ENCODE measurements at places on chromosomes 3 and 15.

- no peak for DNase-seq
Measured at GRCh38 chr3:42589382-42590109, 1.1 kb upstream of the SS18L2 start.

GRCh38 chr15:48928877-48929538 is 34.7 kb downstream of the SHC4 start:
- DNase-seq: no peak

- DNase-seq: no peak
Measured at GRCh38 chr3:178960181-178960580, 111.4 kb downstream of the ZMAT3 start.

- DNase-seq: no peak
Measured at GRCh38 chr15:100229181-100230163, 112.3 kb downstream of the ADAMTS17 start.

- no peak for DNase-seq
Measured at GRCh38 chr3:140276703-140277102, 341.7 kb downstream of the CLSTN2 start.

- DNase-seq: no peak
Measured at GRCh38 chr3:10019326-10019725, 6.9 kb upstream of the FANCD2 start.

- DNase-seq: no peak
Measured at GRCh38 chr3:122324871-122325323, at the start of gene CSTA. CSTA (plus strand) TSS chr3:122325248; CDS start chr3:122325293, 45 bp downstream.

DNA sequence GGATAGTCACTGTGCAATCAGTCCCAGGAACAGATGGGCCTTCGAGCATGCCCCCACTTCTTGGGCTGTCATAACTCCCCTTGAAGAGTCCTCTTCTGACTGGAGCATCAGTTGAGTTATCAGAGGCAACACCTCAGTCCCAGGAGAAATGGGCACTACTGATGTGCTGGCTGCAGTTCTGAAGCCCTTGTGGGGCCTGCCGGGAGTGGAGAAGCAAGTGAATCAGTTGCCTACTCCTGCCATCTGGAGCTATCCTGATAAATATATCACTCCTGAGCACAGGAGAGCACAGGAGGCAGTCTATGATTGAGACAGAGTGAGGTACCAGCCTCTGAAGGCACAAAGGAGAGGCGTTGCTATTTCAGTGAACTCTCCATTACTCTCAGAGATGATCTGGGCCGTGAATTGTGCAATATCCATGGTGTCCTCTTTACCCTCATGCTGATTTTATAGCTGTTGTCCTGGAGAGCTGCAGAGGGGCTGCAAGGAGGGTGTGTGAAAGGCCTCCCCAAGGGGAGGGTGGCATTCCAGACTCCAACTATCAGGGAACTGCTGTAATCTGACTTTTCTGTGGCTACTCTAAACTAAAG is 344.2 kb upstream of the ROPN1 start:
- no peak for DNase-seq

- DNase-seq: no peak
Measured at GRCh38 chr15:25743548-25744275, 119.4 kb downstream of the ATP10A start.

GRCh38 chr3:69240651-69241568 is 118.5 kb upstream of the LMOD3 start:
- no peak for DNase-seq

DNA sequence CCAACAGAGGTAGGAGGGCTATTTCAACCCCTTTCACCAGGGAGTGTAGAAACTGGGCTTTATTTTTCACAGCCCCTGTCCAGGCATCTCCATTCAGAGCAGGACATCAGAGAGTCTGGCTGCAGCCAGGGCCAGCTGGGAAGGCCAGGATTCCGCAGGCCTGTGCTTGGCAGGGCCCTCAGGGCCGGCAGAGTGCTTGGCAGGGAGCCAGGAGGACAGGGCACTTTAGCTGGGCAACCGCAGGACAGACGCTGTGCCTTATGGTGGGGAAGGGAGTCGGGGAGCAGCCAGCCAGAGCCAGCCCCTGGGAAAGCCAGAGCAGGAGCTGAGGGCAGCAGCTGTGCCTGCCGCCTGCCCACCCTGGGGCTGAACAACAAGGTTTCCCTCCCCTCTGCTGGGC is 34.5 kb upstream of the IQCF6 start:
- DNase-seq: no peak

- no peak for DNase-seq
Measured at GRCh38 chr3:81799403-81799802, 38.0 kb upstream of the GBE1 start.

GRCh38 chr3:75329476-75330097 is 334.5 kb upstream of the FRG2C start:
- DNase-seq: no peak

DNA sequence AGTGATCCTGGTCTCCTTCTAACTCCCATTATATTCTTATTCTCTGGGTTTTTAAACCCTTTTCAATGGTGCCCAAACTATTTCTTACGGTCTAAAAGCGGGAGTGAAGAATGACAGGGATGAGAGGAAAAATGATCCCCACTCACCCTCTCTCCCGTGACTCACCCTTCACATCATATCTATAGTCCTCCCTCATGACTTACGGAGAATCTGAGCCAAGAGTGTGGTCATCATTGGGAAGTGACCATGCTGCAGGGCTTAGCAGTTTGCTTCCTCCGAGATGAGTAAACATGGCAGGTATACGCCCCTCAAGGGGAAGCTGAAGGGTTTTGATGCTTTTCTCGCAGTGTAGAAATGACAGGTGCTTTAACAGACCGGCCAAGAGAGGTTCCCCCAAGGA is 274.0 kb downstream of the RYR3 start:
- no peak for DNase-seq

GRCh38 chr3:177679568-177680471 is 482.5 kb upstream of the TBL1XR1 start:
- DNase-seq: no peak

DNA sequence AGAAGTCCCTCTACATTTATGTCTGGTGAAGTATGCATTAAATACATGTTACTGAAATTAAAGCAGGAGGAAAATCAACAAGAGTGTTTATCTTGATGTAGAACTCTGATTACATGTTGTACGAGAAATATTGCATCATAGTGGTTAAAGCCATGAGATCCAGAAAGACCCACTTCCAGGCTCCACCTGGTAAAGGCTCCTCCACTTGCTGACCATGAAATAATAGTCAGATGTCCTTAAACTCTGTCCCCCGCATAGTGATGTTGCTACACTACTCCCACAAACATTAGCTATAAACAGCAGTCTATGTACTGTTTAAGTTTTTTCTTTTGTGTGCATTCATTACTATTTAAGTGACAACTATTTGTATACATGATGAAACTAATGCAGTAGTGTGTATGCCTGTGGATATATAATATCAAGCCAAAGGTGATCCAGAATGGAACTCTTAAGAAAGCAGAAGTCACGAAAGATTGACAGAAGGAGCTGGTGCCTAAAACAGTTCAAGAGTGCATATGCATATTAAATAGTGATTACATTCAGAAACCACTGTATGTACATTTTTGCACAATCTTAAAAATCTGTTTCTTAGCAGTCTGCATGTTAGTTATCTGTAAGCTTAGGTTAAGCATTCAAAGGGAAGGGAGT is 264.4 kb upstream of the KCNMB2 start:
- DNase-seq: no peak

DNA sequence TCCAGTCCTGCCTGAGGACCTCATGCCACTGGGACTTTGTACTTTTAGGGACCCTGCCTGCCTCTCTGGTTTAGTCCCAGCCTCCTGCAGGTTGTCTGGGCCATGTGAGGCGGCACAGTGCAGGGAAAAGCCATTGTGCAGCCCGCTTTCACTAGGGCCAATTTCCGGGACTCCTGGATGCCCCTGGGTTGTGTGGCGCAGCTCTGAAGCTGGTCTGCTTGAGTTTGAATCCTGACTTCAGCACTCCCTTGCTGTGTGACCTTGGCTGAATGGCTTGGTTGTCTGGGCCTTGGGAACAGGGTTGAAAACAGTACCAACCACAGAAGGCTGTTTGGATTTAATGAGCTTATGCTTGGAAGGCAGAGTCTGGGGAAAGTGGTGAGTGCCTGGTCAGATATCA is 8.3 kb downstream of the TEX264 start:
- no peak for DNase-seq

- DNase-seq: no peak
Measured at GRCh38 chr15:40128766-40129660, 20.3 kb upstream of the BMF start.

- DNase-seq: no peak
Measured at GRCh38 chr3:78204977-78205376, 1165.1 kb downstream of the ROBO2 start.

GRCh38 chr3:171503817-171504216 is 43.6 kb upstream of the TNIK start:
- no peak for DNase-seq

GRCh38 chr3:17901893-17902292 is 159.5 kb upstream of the TBC1D5 start:
- no peak for DNase-seq

DNA sequence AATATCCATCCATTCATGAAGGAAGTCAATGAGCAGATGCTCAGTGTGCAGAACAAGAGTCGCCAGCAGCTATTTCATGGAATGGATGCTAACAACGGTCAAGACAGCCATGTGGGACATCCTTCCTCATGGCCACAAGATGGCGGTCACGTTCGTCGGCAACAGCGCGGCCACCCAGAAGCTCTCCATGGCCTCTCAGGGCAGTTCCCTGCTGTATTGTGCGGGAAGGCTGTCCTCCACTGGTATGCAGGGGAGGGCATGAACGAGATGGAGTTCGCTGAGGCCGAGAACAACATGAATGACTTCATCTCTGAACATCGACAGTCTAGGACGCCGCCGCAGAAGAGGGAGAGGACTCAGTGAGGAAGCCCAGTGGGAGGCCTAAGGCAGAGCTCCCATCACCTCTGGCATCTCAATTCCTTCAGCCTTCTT is 208.3 kb downstream of the TJP1 start:
- no peak for DNase-seq

- DNase-seq: no peak
Measured at GRCh38 chr3:150603980-150604319, 829 bp downstream of the SELENOT start.

- no peak for DNase-seq
Measured at GRCh38 chr3:23203708-23204330, 692 bp downstream of the UBE2E2 start.

GRCh38 chr3:13263770-13264467 is 156.2 kb downstream of the NUP210 start:
- DNase-seq: no peak

DNA sequence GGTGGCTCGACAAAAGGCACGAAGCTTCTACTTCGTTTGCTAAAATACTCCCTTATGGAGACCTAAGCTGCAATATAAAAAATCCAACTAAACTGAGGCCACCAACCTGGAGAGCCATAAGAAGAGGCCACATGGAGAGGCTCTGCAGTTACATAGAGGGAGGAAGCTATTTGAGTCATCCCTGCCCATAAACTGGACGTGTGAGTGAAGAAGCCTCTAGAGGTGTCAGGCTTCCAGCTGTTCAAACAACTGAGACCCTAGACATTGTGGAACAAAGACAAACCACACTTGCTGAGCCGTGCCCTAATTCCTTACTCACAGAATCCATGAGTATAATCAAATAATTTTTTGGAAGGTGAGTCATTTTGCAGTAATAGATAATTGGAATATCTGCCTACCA is 50.2 kb upstream of the GMNC start:
- no peak for DNase-seq

DNA sequence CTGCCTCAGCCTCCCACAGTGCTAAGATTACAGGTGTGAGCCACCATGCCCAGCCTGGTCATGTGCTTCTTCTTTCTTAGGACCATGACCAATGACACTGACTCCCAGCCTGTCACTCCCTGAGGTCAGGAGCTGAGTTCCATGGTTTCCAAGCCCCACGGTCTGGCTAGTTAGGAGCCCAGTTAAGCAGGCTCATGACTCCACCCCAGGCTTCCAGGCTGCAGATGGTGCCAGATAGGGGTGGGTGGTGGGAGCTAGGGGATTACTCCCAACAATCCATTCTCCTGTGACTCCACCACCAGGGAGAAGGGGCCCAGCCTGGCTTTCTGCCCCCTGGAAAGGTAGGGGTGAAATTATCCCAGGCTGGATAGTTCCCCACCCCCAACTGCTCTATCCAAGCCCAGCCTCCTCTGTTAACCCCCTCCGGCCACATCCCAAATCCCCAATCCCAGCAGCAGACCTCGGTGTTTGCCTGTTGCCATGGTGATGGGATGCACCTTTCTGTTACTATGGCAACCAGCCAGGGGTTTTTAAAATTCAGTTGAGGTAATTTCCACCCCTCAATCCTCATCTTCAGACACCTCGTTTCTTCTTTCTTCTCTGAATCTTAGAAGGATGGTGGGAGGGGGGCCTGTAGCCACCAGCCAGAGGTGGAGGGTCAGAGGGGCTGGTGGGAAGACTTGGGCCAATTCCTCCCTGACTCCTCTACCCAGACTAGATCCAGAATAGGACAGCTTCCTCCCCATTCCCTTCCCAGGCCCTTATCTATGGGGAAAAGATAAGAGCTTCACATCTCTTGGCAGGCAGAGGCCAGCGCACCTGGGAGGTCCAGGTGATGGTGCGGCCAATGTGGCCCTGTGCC is 22.5 kb upstream of the SEMA3F start:
- DNase-seq: no peak

DNA sequence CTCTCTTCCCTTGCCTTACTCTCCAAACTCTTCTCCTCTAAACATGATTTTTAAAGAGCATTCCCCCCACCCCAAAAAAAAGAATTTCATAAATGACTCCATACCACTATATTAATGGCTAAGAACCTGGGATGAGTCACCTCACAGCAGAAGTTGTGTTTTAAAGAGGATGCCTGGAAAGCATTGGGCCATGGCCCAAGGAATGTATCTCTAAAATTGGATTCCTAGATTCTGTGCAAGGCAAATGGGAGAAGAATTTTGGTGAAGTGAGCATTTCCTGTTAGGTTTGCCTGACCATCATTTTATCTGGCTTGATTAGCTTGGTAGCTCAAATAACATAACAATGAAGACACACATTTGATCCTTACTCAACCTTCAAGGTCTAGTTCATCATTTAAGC is 251.4 kb downstream of the NR1D2 start:
- no peak for DNase-seq

GRCh38 chr3:136292500-136292899 is 42.4 kb downstream of the PCCB start:
- DNase-seq: no peak

DNA sequence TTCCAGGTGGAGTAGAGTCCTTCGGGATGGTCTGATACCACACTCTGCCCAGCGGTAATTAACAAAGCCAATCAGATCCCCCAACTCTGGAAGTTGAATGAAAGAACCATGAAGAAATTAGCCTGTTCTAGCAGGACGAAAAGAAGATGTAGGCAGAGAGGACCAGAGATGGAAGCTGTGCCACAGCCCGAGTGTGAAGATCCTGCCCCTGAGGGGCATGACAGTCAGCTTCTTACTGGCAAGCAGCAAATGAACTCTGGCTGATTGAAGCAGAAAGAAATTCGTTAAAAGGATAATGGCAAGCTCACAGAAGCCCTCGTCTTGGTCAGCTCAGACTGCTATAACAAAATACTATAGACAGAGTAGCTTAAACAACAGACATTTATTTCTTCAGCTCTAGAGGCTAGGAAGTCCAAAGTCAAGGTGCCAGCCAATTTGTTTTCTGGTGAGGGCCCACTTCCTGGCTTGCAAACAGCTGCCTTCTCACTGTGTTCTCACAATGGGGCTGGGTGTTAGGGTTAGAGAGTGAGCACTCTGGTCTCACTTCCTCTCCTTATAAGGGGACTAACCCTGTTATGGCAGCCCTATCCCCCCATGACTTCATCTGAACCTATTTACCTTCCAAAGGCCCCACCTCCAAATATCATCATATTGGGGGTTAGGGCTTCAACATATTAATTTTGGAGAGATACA is 307.1 kb downstream of the VPS13C start:
- no peak for DNase-seq

Measured in stimulated activated CD8-positive, alpha-beta memory T cell treated with anti-CD3 and anti-CD28 coated beads, Interleukin-7, amount 100 ng/mL, for 1 hour (primary cell).